Activated naive CD4-positive, alpha-beta T cell treated with anti-CD3 and anti-CD28 coated beads, Interleukin-2, amount 50 U/mL, for 72 hours (primary cell): ENCODE measurements at places on chromosomes 11 and 22.

- no peak for DNase-seq
These were observed 19.2 kb downstream of the THAP12 start for GRCh38 chr11:76361776-76362175.

DNA sequence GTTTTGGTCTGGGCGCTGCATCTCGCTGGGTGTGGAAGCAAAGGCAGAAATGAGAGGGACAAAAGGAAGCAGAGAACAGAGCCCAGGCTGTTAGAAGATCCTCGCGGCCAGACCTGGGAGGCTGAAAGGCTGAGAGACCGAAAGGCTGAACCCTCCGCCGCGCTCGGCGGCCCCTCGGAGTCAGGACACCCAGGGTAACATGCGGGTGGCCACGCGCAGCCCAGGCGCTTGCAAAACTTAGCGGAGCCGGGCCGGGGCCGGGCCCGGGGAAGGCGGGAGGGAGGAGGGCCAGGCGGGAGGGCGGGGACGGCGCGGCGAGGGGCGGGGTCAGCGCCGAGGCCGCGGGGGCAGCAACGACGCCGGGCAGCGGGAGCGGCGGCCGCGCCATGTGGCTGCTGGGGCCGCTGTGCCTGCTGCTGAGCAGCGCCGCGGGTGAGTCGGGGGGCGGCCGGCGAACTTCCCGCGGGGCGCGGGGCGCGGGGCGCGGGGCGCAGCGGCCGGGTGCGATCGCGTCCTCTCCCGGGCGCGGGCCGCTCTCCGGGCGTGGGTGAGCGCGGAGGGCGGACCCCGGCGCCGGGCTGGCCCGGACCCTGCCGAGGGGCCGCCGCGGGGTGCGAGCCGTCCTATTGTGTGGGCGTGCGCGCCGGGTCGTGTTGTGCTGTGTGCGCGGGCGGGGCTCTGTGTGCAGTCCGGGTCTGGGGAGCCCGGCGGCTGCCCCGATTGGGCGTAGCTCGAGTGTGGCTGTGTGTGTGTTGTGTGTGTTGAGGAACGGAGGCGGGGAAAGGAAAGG is at the start of gene LDLRAD3:
Gene LDLRAD3 (plus strand): TSS at position 350 of the 790 bp plus-strand sequence. CDS start 37 bp downstream, at position 387.
- DNase-seq: no peak

DNA sequence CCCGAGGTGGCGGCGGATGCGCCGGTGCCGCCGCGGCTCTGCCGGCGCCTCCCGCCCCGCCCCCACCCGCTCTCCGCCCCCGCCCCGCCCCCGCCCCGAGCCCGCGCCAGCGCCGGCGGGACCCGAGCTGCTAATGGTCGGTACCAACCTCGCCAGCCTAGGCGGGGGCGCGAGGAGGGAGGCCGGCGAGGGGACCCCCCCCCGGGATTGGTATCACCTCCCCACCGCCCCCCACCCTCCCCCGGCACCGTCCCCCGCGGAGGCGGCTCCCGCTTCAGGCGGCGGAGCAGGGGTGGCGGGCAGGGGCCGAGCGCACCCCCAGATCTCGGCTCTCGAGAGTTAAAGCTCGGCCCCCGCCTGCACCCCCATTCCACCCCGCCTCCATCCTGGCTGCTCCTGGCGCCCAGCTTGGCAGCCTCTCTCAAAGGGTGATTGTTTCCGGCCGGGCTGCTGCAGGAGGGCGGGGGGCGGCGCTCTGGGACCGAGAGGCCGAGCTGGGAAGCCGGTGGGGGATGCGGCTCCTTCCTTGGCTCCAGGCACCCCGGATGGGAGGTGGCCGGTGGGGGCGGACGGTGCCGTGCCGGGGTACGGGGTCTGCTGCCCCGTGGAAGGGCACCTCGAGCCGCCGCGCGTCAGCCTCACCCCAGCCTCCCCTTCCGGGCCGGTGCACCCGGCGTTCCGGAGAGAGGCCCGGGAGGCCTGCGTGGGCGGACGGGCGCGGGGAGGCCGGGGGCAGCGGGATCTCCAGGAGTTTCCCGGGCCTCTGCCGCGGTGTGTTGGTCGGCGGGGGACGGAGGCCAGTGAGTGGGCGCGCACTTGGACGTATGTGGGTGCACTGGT is at the start of gene B3GAT1:
Gene B3GAT1 (minus strand): TSS at position 40 of the 840 bp plus-strand sequence. CDS start 24,583 bp downstream, outside the sequence.
- peak; percentile 30 for DNase-seq

- DNase-seq: no peak
These were observed 43.2 kb upstream of the OVCH2 start for GRCh38 chr11:7749456-7749855.

DNA sequence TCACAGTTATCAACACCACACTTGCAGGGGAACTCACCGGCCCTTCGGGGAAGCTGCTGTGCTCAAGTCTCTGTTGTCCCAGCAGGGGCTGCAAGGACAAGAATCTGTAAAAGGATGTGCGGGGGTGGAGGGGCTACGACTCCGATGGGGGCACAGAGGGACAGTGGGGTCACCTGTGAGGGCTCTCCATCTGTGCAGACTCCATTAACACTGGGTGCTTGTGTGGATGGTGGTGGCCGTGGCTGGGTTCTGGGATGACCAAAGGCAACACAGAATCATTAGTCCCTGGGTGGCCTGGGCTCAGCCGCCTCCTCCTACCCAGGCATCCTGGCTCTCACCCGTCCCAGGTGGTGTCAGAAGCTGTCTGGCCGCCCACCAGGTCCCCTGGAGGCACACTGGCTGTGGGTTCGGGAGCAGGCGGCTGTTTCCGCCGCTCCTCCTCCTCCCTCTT is 10.2 kb upstream of the RBM4B start:
- DNase-seq: no peak

- no peak for DNase-seq
These were observed 7.9 kb upstream of the C1QTNF6 start for GRCh38 chr22:37195921-37196320.

DNA sequence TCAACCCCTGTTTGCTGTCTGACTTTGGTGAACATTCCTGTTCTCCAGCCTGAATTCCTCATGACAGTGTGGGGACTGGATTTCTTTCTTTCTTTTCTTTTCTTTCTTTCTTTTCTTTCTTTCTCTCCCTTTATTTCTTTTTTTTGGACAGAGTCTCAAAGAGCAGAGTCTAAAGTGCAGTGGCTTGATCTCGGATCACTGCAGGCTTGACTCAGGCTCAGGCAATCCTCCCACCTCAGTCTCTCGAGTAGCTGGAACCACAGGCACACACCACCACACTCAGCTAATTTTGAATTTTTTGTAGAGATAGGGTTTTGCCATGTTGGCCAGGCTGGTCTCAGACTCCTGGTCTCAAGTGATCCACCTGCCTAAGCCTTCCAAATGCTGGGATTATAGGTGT is 63.1 kb downstream of the RPUSD4 start:
- no peak for DNase-seq

GRCh38 chr22:37077802-37078448 is 26.4 kb downstream of the KCTD17 start:
- peak; percentile 97 for DNase-seq

DNA sequence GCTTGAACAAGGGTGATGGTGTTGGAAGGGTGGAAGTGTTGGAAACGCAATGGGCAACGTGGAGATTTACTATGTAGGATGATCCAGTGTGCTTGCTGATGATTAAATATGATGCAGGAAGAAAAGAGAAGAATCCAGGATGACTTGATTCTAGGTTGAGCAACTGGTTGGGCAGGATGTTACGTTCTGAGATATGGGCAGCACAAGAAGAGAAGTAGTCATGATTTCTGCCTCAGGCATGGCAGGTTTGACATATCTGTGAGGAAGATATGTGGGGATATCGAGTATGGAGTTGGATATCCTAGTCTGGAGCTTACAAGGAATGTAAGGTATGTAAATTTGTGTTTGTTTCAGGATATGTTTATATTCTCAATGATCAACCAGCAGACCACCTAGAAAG is 1.9 kb downstream of the OR52K1 start:
- DNase-seq: no peak

DNA sequence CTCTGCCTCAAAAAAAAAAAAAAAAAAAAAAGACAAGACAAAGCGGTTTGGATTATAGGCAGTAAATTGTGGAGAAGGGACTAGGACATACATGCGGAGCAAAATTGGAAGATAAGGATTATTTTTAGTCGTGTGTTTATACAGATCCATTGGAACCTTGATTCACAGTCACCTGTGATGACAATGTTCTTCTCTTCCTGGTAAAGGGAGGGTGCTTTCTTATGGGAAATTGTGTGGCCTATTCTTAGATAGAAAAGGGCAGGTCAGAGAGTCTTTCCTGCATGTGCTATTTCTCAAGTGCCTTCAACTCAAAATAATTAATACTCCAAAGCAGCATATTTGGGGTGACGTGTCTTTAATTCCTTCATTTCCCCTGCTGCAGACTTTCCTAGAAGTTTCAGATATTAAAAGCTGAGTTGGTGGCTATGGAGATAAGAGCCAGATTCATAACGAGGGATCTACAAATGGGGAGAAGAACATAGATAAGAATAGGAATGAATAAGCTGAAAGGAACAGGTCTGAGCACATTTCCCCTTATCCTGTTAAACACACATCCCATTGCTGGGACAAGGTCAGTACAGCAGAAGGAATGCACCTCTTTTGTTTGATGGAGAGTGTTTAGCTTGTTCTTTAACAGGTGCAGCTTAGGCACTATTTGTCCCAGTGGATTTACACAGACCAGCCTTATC is 22.5 kb downstream of the GSTT2B start:
- no peak for DNase-seq

- DNase-seq: no peak
These were observed 201.6 kb downstream of the DSCAML1 start for GRCh38 chr11:117595440-117595839.

- no peak for DNase-seq
These were observed 18.0 kb downstream of the TBRG1 start for GRCh38 chr11:124640666-124641065.

DNA sequence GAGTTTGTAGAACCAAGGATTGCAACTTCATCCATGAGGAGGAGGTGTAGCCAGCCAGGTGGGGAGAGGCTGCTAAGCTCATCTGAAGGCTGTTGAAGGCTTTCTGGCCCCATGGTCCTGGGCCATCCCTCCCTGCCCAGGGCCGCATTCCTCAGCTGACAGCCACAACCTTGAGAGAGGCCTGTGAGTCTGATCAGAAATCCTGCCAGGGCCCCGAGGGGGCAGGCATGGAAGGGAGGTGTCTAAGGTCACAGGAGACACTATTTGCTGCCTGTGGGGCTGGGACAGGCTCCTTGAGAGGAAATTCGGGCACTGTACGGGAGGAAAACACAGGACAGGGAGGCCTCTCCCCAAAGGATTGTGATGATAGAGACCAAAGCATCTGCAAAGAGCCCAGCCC is 88.1 kb upstream of the IGLL5 start:
- no peak for DNase-seq

DNA sequence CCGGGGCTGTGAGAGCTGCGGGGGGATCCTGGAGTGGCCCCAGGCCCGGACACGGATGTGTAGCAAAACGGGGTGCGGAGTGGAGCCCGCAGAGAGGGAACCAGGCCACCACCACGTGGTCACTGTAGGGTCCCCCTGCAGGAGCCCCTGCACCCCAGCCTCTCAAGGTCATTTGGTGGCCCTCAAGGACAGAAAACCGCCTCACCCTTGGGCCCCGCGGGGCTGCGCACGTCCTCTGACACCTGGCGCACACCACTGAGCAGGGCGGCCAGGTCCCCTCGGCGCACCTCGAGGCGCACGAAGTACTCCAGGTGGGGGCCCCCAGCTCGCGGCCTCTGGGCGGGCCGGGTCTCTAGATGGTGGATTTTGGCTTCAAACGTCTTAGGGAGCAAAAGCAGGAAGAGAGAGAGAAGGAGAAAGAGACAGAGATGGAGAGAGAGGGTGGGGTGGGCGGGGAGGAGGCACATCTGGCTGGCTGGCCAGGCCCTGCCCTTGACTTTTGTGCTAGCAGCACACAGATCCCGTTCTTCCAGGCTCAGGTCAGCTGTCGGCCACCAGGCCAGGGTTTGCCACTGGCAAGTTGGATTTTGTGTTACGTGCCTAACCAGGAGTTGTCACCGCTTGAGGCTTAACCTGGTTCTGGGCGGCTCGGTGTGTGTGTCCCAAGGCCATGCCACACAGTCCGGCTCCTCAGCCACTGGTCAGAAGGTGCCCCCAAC is 3.2 kb downstream of the TH start:
- DNase-seq: no peak

GRCh38 chr22:19213001-19213400 is 34.5 kb upstream of the SLC25A1 start:
- DNase-seq: no peak

GRCh38 chr11:35035894-35036408 is 103.0 kb upstream of the CD44 start:
- no peak for DNase-seq

GRCh38 chr11:33778675-33779074 is 4.4 kb upstream of the FBXO3 start:
- DNase-seq: no peak

GRCh38 chr11:131601586-131601985 is 231.2 kb downstream of the NTM start:
- no peak for DNase-seq

DNA sequence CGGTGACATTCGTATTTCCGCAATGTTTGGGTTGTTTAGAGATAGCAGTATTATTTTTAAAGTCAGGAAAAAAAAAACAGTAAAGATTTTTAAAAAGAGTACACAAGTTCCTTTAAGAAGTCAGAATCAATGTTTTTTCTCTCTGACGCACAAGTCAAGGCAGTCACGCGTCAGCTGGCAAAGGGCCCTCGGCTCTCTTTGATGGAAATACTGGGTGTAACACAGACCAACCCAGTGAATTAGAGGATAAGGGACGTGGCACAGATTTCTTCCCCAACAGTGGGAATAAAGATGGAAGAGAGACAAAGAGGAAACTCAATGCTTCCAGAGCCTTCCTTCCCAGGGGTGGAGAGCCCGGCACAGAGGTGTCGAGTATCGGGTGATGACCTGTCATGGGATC is 13.4 kb downstream of the ASCC2 start:
- DNase-seq: no peak
